Stimulated activated CD4-positive, alpha-beta T cell treated with anti-CD3 and anti-CD28 coated beads, Interleukin-1b, Interleukin-23, amount 100 ng/mL, for 24 hours (primary cell): ENCODE measurements at places on chromosomes 12 and 14.
A peak's percentile ranks its signal among the peaks of the same experiment; 100 is the strongest.

DNA sequence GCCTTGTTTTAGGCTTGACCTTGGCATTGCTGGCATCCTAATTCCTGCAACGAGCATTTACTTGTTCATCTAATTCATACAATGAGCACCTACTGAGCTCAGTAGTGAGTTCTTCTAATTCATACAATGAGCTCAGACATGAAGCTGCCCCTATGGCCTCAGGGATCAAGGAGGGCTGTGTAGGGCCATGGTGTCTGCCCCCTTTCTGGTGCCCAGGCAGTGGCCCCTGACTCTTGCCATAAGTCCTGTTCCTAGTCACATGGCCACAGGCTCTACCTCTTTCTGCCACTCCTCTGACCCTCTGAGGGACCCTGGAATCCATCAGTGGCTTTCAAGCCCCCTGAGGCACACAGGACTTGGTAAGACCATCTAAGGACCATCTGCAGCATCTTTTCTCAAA is 148.8 kb downstream of the ZFP36L1 start:
- no peak for DNase-seq

GRCh38 chr14:66490143-66491111 is 4.3 kb downstream of the CCDC196 start:
- no peak for DNase-seq

GRCh38 chr12:99087278-99087677 is 442.2 kb downstream of the APAF1 start:
- no peak for DNase-seq

GRCh38 chr14:55277972-55278740 is 6.9 kb downstream of the FBXO34 start:
- DNase-seq: no peak

DNA sequence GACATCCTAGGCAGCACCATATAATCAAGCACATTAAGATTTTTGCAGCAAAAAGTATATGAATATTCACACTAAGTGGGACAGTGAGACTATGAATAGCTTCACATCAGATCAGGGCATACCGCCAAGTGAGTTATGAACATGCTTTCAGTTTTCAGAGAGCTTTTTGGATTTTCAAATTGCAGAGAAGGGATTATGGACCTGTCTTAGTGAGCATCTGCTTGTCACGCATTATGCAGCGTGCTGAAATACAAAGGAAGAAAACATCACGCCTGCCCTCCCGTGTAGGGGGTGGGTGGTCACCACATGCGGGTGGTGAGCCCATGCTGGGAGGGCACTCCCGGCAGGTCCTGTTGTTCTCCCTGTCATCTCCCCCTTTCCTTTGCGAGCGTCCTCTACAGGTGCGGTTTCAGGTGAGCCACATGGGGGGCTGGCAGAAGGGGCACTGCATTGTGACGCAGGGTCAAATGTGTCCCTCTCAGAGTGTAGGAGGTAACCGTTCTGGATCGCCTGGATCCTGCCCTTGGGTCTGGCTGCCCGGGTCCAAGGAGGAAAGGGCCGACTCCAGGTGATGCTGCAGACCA is 42.6 kb downstream of the TRAF3 start:
- no peak for DNase-seq

DNA sequence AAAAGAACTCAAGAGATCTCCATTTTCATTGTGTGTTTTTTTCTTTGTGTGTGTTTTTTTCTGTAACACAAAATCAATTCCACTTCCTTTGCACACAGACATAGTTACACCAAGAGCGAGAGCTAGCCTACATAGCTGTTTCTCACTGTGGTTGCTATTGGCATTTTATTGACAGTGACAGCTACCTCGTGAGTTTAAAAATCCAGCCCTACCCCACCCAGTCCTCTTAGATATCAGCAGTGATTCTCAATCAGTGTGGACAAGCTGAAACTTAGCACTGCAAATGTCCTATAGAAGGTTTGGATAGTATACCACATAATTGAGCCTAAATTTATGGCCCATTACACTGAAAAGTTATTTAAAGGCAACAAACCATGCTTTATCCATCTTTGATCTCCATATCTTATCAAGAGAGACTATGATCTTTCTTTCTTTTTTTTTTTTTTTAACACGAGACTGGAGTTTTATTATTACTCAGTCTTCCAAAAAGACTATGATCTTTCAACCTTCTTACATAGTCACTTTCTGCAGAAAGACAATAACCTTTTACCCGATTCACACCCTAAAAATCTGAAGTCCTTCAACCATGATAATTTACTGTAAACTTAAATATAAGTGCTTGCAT is 46.8 kb downstream of the ATP2B1 start:
- DNase-seq: no peak

DNA sequence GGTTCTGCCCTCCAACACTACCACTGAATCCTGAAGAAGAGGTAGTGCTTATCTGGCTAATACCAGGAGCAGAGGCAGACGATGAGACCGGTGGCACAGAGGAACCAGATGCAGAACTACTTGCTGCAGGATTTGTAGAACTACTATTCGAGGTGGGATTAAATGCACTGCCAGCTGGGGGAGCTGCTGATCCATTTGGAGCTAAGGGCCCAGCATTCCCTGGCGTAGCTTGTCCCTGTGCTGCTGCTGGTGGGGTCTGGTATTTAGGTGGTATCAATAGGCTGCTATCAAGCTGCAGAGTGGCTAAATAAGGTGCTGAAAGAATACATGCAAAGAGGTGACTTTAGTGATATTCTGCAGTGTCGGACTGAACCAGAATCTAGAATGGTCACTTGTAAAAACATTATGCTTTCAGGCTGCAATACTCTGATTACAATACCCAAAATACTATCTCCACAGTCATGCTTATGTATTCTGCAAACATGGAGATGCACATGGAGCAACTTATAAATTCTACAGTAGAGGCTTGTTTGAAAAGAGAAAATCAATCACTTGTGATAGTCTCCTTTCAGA is 294.2 kb downstream of the MED13L start:
- DNase-seq: no peak

- no peak for DNase-seq
These were observed 3.4 kb upstream of the GPR162 start for GRCh38 chr12:6818222-6818621.

GRCh38 chr14:69090187-69090789 is 62.6 kb downstream of the DCAF5 start:
- DNase-seq: no peak

GRCh38 chr12:54587315-54587873 is 1.1 kb downstream of the PPP1R1A start:
- DNase-seq: no peak

GRCh38 chr14:100282766-100283419 is 23.4 kb downstream of the SLC25A29 start:
- DNase-seq: no peak

GRCh38 chr12:89244536-89244935 is 107.8 kb downstream of the DUSP6 start:
- DNase-seq: no peak

- peak; percentile 22 for DNase-seq
These were observed 29.4 kb upstream of the BCL7A start for GRCh38 chr12:121992059-121992879.

- no peak for DNase-seq
These were observed 171.6 kb upstream of the PTPRQ start for GRCh38 chr12:80272387-80272915.

DNA sequence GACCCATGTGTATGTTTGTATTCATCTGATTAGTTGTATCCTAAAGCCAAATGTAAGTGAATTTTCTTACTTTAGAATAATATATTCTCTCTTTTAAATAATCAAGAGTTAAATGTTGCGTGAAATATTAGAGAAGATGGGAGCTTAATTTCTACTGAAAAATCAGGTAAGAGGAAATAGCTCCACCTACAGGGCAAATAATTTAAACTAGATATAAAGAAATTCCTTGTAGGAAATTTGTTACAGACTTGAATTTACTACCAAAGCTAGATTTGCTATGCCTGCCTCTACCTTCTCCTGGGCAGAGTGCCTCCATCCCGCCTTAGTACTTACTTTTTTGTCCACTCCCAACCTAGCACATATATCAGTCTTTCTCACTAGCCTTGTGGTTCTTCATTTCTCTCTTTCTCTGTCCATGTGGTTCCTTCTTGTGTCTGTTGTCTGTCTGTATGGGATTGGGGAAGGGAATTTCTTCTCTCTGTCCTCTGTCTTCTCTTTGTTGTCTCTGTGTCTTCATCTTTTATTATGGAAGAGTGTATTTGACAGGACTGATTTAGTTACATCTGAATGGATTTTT is 44.7 kb downstream of the PALS1 start:
- DNase-seq: no peak

GRCh38 chr12:15858353-15858752 is 23.8 kb upstream of the STRAP start:
- DNase-seq: no peak

DNA sequence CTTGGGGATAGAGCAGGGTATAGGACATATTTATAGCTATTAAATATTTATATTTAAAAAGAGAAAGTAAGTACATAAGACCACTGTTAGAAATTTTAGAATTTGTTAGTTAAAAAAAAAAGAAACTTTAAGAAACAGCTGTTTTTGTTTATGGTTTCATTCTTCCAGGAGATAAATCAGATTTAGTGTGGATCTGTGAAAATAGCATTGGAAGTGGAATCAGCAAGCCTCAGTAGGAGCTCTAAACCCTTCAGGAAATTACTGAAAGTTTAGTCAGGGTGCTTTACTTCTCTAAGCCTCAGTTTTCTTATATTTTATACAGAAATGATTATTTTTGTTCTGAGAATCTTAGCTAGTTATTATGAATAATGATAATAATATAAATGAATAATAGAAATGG is 316.0 kb upstream of the NOVA1 start:
- DNase-seq: no peak

DNA sequence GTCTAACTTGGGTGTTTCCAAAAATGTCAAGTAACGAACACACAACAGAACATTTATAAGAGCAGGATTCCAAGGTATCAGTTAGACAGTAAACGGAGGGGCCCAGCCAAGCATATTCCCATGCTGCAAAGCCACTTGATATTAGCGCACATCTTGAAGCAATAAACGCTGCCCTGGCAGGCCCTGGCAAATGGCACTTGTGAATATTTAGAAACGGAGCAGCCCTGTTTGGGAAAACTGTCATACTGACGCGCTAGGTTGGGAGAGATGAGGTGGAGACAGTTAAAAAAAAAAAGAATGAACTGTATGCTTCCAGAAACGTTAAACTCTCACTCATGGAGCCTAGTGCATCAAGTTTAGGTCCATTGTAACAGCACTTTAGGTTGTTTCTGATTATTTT is 9.3 kb downstream of the DGLUCY start:
- DNase-seq: no peak

DNA sequence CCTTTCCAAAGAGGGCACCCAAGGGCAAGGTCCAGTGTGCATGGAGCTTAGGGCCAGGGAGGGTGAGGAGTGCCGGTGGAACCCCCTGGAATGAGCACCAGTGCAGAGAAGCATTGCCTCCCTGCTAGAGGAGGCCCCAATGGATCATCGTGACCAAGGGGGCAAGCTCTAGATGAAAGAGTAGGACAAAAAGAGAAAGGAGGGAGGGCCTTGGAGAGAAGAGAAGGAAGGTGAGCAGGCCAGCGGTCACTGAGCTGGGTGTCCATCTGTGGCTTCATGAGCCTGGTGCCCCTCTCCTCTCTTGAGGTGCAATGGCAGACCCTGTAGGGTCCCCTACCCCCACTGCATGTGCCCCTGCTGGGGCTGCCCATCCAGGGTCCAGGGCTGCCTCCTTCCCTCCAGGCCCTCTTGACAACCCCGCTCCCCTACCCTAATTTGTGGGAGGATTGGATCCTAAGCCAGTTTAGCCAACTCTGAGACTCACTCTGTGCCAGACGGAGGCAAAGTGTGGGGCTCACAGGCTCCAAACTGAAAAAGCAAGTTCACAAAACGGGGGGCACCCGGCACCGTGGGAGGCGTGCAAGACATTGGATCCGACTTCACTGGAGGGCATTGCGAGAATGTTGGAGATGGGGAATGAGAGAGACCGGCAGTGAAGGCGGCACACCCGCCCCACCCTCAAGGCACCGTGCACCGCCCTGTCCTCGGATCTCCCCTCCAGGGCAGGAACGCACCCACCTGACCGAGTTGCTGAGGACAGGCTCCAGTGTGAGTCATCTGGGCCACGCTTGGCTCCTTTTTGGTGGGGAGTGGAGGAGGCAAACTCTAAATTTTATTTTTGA is 207.5 kb downstream of the KIF26A start:
- DNase-seq: no peak

- no peak for DNase-seq
These were observed 6.3 kb upstream of the PWP1 start for GRCh38 chr12:107679336-107679735.

DNA sequence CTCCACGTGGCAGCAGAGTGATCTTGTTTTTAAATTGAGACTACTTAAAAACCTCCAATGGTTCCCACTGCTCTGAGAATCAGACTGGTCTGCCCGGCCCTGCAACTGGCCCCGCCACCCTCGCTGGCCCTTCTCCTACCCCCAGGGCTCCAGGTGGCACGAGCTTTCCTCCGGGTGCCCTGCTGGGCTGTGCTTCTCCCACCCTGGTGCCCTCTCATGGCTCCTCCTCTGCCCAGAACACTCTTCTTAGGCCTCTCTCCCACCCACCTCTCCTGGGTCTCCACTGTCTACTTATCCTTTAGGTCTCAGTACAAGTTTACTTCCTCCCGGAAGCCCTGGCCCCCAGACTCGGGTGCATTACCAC is 26.5 kb downstream of the CCDC92 start:
- DNase-seq: no peak

GRCh38 chr12:43764528-43764927 is 5.8 kb downstream of the IRAK4 start:
- no peak for DNase-seq

DNA sequence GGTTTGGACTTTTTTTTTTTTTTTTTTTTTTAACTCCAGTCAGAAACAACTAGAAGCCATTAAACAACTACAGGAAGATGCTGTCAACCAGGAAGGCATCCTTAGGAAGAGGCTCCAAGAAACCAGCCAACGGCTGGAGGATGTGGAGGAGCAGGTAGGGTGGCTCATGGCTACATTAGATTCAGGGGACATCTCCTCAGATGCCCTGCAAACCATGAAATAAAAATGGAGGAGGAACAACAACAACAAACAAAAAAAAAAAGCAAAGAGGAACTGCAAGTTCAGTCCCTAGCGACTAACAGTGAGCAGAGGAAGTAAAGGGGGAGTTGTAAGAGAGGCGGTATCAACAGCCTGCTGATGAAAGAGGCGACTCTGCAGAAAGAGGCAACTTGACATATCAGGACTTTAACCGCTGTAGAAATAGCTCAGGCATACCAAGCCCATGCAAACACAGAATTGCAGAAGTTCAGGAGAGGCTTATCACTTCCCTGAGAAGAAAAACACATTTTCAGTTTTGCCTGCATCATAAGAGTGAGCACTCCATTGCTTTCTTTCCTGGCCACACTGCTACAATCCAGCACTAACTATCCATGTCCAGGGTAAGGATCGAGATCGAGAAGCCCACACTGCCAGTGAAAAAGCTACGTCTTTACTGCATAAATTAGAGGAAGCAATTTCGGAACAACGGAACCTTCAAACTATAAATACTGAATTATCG is 103.5 kb upstream of the BCAT1 start:
- DNase-seq: peak; percentile 4
